Activated B cell treated with CpG ODN at 0.5 μM for 24 hours (primary cell): ENCODE measurements at places on chromosomes 6 and 20.

- no peak overlapping the region for H3K4me3 ChIP-seq
- H3K36me3 ChIP-seq: no peaks in the 10 kb centered on the region
- no peak for DNase-seq
- H3K4me1 ChIP-seq: no peaks in the 10 kb centered on the region
- H3K27me3 ChIP-seq: no peaks in the 10 kb centered on the region
Observed at GRCh38 chr20:11315525-11315924, 602.2 kb upstream of the BTBD3 start.

DNA sequence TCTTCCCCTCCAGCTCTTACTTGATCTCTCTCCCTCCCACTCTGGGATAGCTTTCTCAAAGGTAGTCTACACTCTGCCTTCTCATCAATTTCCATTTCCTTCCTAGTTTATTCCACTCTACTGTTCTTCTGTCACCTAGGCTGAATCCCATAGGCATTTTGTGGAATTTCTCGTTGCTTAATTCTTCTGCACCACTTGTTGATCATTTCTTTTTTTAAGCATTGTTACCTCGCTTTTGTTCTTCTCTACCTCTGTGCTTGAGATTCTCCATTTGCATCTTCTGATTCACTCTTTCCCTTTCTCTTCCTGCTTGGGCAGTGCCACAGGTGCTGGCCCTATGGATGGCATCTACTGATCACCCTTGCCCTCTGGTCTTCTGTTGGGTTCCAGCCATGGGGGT, 567.2 kb downstream of the CDH26 start:
- DNase-seq: no peak
- no peaks in the 10 kb centered on the region for H3K4me1 ChIP-seq
- H3K27ac ChIP-seq: no peak overlapping the region
- H3K4me3 ChIP-seq: no peak overlapping the region

GRCh38 chr6:73339340-73339739, 14.7 kb downstream of the DPPA5 start:
- no peaks in the 10 kb centered on the region for H3K4me1 ChIP-seq
- DNase-seq: no peak
- H3K27ac ChIP-seq: no peak overlapping the region
- H3K36me3 ChIP-seq: no peaks in the 10 kb centered on the region

GRCh38 chr6:67694127-67694526, 941.0 kb upstream of the ADGRB3 start:
- DNase-seq: no peak
- no peaks in the 10 kb centered on the region for H3K36me3 ChIP-seq
- no peak overlapping the region for H3K27ac ChIP-seq
- H3K4me3 ChIP-seq: no peak overlapping the region

- H3K36me3 ChIP-seq: peaks cover 3% of the 10 kb centered on the region
- peaks cover 6% of the 10 kb centered on the region for H3K4me1 ChIP-seq
- H3K27me3 ChIP-seq: no peaks in the 10 kb centered on the region
- no peak overlapping the region for H3K4me3 ChIP-seq
- no peak overlapping the region for H3K27ac ChIP-seq
Observed at GRCh38 chr6:21163110-21163837, 430.3 kb upstream of the SOX4 start.

DNA sequence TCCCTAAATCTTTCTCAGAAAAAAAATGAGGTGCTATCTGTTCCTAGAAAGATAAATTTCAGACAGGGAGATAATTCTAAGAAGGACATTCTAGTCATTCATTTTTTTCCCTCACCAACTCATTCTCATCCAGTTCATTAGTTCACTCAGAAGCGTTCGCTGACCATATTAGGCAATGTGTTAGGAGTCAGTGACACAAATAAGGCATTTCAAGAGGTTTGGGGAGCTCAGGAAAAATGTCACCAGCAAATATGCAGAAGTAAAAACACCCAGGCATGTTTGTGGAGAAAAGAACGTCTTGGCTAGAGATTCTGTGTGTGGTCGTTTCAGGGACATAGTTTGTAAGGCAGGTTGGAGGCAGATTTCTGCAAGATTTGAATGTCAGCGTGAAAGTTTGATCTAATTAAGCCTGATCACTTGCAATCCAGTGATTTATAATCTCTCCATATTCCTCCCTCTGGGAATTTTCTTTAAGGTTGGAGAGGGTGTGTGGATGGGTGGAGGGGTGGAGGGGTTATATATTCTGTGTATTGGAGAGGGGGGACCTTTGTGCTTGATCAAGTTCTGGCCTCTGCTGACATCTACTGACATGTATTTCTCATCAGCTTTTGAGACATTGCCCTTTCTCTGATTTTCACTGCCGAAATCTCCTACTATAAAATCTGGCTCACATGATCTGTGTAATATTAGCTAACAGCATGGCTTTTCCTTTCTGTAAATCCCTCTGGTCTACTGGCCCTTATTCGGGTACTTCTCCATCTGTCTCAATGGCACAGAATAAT, 3.6 kb downstream of the MYCT1 start:
- H3K4me3 ChIP-seq: no peak overlapping the region
- no peaks in the 10 kb centered on the region for H3K36me3 ChIP-seq
- no peak for DNase-seq
- H3K4me1 ChIP-seq: no peaks in the 10 kb centered on the region

GRCh38 chr6:4677011-4677750, 99.0 kb upstream of the CDYL start:
- H3K4me3 ChIP-seq: no peak overlapping the region
- no peaks in the 10 kb centered on the region for H3K36me3 ChIP-seq
- peaks cover 6% of the 10 kb centered on the region for H3K27me3 ChIP-seq
- H3K4me1 ChIP-seq: no peaks in the 10 kb centered on the region
- H3K27ac ChIP-seq: no peak overlapping the region

DNA sequence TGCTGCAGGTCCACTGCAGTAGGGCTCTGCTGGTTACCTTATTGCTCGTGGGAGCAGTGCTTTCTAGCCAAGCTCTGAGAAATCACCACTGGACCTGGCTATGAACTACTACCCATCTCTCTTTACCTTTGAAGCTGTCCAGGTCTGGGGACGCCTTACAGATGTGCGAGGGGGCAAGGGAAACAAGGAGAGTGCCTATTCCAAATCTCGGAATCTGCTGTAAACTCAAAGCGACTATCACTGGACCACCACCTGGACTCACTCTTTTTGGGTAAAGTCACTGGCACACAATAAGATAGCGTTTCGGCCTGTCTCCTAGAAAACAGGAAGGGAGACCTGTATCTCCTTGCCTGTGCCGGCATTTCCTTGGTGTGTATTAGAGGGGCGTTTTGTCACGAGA, 5.3 kb downstream of the NRN1 start:
- peak overlapping the region; percentile 9 for H3K4me3 ChIP-seq
- H3K36me3 ChIP-seq: peaks cover 3% of the 10 kb centered on the region
- peaks cover 65% of the 10 kb centered on the region for H3K4me1 ChIP-seq
- DNase-seq: no peak

DNA sequence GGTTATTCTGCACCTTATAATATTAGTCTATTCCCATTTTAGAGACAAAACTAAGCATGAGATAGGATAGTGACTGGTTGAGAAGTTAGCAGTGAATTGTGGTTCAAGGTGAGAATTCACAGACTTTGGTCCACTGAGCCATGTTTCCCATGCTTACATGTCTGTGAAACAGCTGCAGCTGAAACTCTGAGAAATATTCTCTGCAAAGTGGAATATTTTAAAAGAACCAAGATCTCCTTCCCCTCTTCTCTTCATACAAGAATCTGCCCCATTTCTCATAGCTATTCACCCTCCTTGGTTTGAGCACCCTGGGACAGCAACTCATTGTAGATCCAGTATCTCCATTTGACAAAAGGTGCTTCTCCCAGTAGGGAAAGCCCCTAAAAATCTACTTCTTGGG, 70.2 kb upstream of the TMEM170B start:
- peak overlapping the region; percentile 70 for H3K27ac ChIP-seq
- DNase-seq: no peak
- H3K36me3 ChIP-seq: no peaks in the 10 kb centered on the region
- peak overlapping the region; percentile 25 for H3K4me3 ChIP-seq

DNA sequence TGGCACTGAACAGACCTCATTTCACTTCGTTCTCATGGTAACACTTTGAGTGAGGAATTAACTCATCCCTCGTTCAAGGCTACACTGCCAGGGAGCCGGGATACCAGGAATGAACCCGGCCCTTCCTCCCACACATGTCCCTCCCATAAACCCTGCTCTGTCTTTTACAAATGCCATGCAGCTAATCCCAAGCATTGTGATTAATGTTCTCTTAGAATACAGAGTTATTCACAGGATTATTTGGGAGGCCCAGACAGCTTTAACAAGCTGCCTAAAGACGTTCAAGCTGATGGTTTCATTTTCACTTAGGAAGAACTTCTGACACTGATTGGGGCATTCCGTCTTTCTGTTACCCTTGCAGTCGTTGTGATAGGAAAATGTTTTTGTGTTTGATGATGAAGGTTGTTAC, 42.5 kb upstream of the CD83 start:
- H3K36me3 ChIP-seq: no peaks in the 10 kb centered on the region
- H3K27ac ChIP-seq: peak overlapping the region; percentile 95
- H3K4me3 ChIP-seq: peak overlapping the region; percentile 81
- no peak for DNase-seq

- DNase-seq: no peak
- no peak overlapping the region for H3K27ac ChIP-seq
- H3K36me3 ChIP-seq: no peaks in the 10 kb centered on the region
- H3K4me1 ChIP-seq: peaks cover 2% of the 10 kb centered on the region
- H3K27me3 ChIP-seq: peaks cover 8% of the 10 kb centered on the region
- no peak overlapping the region for H3K4me3 ChIP-seq
Observed at GRCh38 chr6:116536216-116536621, 9.3 kb downstream of the TRAPPC3L start.

- no peak for DNase-seq
- no peak overlapping the region for H3K4me3 ChIP-seq
- H3K27ac ChIP-seq: no peak overlapping the region
- no peaks in the 10 kb centered on the region for H3K27me3 ChIP-seq
- H3K4me1 ChIP-seq: peaks cover 55% of the 10 kb centered on the region
Observed at GRCh38 chr20:35735826-35736470, 6.1 kb downstream of the RBM39 start.

- DNase-seq: no peak
- H3K4me3 ChIP-seq: no peak overlapping the region
- no peak overlapping the region for H3K27ac ChIP-seq
- H3K36me3 ChIP-seq: no peaks in the 10 kb centered on the region
Observed at GRCh38 chr6:44966449-44967092, 361.6 kb upstream of the RUNX2 start.

GRCh38 chr6:145485288-145485687, 250.0 kb downstream of the EPM2A start:
- H3K4me1 ChIP-seq: no peaks in the 10 kb centered on the region
- no peak overlapping the region for H3K27ac ChIP-seq
- no peak overlapping the region for H3K4me3 ChIP-seq
- no peaks in the 10 kb centered on the region for H3K36me3 ChIP-seq
- DNase-seq: no peak

DNA sequence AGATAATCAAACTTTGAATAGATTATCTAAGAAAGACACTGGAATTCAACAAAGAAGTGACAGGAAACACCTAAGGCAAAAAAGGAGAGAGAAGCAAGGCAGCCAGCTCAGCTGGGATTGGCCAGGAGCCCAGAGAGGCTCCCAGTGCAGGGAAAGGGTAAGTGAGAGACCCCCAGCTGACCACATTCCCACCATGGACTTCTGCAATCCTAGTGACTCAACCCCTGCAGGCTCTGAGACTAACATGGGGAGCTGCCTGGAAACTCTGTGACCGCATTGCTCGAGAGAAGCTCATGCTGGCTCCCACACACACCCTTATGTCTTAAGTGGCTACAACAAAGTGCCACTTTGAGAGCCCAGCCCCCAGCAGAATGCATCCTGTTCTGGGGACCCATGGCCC, 215.1 kb downstream of the PACRG start:
- no peaks in the 10 kb centered on the region for H3K36me3 ChIP-seq
- no peak for DNase-seq
- no peaks in the 10 kb centered on the region for H3K4me1 ChIP-seq
- H3K4me3 ChIP-seq: no peak overlapping the region
- H3K27ac ChIP-seq: no peak overlapping the region

GRCh38 chr6:75296811-75297779, 12.5 kb upstream of the TMEM30A start:
- DNase-seq: no peak
- H3K27ac ChIP-seq: no peak overlapping the region
- no peaks in the 10 kb centered on the region for H3K27me3 ChIP-seq
- no peak overlapping the region for H3K4me3 ChIP-seq
- no peaks in the 10 kb centered on the region for H3K36me3 ChIP-seq

GRCh38 chr6:101741474-101742171, 348.1 kb downstream of the GRIK2 start:
- H3K27me3 ChIP-seq: no peaks in the 10 kb centered on the region
- H3K27ac ChIP-seq: no peak overlapping the region
- no peak overlapping the region for H3K4me3 ChIP-seq
- DNase-seq: no peak
- H3K4me1 ChIP-seq: no peaks in the 10 kb centered on the region

GRCh38 chr20:48558906-48559305, 268.9 kb downstream of the PREX1 start:
- peaks cover 8% of the 10 kb centered on the region for H3K27me3 ChIP-seq
- DNase-seq: no peak
- H3K4me1 ChIP-seq: no peaks in the 10 kb centered on the region
- H3K27ac ChIP-seq: no peak overlapping the region

DNA sequence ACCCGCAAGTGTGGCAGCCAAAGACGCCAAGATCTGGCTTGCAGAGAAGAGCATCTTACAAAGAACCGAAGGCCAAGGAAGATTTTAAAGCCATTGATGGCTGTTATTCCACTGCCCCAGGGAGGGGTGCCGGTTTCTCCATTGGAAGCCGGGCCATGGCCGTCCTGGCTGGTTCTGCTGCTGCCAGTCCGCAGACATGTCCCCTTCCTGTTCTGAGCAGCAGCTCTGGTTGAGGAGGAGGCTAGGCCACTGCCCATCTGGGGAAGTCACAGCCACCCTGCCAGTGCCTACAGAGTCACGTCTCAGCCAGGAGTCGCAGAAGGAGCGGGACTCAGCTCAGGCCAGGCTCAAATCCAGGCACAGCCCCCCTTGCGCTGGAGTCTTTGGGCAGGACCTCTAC, 42.6 kb upstream of the MRGBP start:
- H3K27me3 ChIP-seq: peaks cover 21% of the 10 kb centered on the region
- no peak overlapping the region for H3K4me3 ChIP-seq
- DNase-seq: no peak
- H3K27ac ChIP-seq: no peak overlapping the region

DNA sequence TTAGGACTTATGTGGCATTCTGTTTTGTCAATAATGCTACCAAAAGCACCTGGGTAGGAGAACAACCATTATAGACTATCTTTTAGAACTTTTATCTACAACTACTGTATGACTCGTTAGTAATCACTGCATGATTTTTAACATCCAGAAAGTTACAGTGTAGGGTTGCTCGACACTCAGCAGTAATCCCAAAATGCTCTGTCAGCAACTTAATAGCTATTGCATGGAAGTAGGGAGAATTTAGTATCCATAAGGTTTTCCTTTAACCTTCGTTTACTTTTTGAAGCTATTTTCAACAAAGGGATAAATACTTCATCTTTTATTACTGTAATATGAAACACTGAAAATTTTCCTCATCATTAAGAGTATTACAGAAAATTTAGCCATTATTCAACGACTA, 309.5 kb downstream of the RNGTT start:
- H3K4me3 ChIP-seq: no peak overlapping the region
- peaks cover 25% of the 10 kb centered on the region for H3K36me3 ChIP-seq
- H3K27ac ChIP-seq: no peak overlapping the region
- peaks cover 5% of the 10 kb centered on the region for H3K4me1 ChIP-seq
- no peaks in the 10 kb centered on the region for H3K27me3 ChIP-seq

GRCh38 chr6:4280707-4281106, 145.3 kb upstream of the ECI2 start:
- H3K36me3 ChIP-seq: no peaks in the 10 kb centered on the region
- H3K4me3 ChIP-seq: no peak overlapping the region
- H3K27me3 ChIP-seq: peaks cover 25% of the 10 kb centered on the region
